ENCODE measurements at places on chromosomes 5 and 9.

DNA sequence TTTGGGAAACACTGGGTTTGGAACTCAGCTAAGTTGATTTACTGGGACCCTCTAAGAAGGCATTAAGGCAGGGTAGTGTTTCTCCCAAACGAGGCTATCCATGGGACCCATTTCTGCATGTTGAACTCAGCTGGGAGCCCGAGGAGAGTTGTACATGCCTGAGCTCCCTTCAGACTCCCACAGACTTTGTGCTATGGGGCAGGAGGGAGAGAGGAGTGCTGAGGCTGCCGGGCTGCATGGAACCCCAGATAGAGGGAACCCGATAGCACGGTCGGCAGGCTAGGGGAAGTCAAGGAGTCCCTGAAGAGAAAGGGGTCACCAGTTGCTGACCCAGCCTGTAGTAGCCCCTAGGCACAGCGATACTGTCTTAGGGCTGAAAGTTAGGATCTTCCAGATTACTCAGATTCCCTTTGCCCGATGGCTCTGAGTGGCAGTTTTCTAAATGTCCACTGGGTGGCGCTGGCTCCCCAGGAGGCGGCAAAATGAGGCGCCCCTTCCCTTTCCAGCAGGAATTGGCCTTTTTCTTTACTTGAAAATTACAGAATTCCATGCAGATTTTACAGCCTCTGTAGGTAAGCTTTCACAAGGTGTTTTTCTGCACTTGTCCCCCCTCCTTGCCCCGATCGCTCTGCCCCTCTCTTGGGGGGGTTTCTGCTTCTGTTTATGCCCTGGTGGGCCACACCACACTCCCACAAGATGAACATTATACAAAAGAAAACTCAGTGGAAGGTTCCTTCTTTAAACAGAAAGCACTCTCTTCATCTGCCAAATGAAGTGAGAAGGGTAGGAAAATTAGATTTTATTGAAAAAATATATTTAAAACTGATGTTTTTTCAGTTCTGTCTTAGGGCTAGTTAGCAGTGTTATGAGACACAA lies 17.8 kb downstream of the NANS start:
- DNase-seq = peak; percentile 77

GRCh38 chr5:5141625-5142525 lies 1.7 kb downstream of the ADAMTS16 start:
- DNase-seq = peak; percentile 52

GRCh38 chr9:109328978-109329637 lies 8.2 kb upstream of the EPB41L4B start:
- DNase-seq = no peak

DNA sequence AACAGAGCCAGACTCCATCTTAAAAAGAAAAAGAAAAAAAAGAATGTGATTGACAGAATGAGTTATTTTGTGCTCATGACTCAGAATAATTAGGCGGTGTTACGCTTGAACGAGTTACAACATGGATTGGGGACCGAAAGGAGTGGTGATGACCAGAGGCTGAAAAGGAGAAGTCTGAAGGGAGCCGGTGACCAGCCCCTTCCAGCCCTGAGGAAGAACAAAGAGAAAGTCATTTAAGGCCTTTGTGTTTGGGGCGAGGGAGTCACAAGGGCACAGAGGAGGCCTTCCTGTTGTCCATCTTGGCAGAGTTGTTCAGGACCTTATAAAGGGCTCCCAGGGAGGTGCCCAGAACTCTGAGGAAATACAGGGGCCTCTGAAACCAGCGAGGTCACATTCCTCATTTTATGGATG lies 131.6 kb downstream of the GOLPH3 start:
- no peak for DNase-seq

DNA sequence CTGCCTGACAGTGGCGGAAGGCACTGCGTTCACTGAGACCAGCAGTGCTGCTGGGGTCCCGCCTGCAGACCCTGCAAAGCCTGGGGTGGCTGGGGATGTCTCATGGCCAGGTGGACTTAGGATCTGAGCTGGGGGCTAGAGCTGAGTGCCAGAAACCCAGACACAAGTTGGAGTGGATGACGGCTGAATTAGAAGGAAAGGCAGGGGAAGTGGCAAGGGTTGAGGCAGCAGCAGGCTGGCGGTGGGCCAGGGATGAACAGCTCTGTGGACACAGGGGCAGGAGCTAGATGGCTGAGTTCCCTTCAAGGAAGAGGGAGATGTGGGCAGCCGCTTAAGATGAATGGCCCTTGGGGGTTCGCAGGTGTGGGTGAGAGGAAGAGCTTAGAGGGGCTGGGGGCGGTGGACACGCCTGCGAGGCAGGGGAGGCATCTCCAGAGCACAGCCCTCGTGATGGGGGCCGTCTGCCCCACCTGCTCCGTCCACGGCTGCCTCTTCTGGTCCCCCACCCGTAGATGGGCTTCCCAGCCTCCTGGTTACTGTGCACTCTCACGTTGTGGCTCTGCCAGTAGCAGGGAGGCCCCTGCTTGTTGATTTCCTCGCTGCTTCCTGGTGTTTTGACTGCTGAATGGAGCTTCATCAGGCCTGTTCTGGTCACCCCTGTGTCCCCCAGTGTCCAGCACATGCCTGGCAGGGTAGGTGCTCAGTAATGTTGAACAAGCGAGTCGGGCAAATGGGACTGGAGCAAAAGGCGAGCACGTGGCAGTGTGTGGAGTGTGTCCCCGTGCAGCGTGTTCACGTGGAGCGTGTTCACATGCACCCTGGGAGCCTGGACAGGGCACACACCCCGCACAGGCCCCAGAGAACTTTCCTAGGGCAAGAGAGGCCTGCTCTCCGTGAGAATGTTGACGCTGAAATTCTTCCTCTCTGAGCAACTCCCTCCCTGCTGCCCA lies 168.2 kb downstream of the CACNA1B start:
- DNase-seq = no peak

DNA sequence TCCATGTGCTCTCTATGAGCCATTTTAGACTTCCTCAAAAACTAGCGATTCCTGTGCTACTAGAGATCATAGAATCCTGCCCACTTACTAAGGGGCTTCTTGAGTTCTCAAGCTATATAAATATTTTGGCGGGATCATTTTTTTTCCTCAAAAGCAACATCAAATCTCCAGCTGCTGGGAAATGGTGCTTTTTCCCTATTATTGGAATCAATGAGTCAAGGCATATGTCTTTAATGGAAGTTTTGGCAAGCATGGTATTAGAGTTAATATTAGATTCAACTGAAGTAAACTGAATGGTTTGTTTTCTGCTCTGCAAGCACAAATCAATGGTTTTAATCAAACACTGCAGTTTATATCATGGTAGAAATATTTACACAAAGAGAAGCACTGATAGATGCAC lies 369.9 kb upstream of the PTGER4 start:
- DNase-seq = no peak

GRCh38 chr5:88792144-88792840 lies 90.7 kb downstream of the MEF2C start:
- DNase-seq = no peak

DNA sequence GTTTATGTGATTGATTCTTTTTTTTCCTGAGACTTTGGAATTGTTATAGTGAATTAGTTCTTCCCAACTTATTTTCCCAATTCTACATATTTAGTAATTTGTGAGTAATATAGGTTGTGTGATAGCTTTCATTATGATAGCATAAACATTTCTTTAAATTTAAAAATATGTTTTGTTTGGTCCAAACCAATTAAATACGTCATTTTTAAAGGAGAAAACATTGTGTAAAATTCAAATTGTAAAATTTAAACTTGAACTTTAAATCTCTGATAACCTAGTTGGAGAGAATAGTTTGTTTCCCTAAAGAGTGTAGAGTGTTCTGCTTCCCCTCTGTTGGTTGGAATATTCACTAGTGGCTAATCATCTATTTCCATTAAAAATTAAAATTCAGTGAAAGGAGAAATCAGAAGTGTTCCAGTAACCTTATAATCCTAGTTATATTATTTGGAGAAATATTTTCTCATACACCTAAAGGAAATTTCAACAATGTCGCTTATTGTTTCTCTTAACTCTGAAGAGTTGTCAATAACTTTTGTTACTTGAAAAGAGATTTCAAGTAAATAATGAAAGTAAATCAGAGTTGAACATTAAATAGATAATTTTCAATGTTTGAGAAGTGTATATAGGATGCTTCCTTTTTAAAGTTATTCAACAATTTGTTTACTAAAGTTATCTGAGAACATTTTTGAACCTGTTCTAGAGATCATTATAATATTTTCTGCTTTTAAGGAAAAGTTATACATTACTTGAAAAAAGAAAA lies 2.9 kb downstream of the NIPBL start:
- no peak for DNase-seq

GRCh38 chr5:133120156-133120750 lies 68.4 kb downstream of the HSPA4 start:
- DNase-seq = no peak

DNA sequence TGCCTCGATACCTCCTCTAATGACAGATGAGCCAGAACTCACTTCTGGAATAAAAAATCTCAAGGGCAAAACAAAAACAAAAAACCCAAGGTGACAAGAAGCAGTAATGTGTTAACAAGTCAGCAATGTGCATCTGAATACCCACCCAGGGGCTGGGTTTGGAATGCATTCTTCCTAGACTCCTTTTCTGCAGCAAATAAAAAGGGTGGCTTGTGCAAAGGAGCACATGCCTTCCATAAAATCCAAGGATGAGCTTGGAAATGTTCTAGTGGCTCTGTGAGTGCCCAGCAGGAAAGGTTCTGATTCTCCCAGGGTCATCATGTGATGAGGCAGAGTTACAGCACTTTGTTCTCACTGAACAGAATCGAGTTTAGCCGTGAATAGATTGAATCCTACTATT lies 599.9 kb downstream of the RAB3C start:
- DNase-seq = no peak

GRCh38 chr5:171513591-171513990 lies 94.1 kb downstream of the FGF18 start:
- no peak for DNase-seq

DNA sequence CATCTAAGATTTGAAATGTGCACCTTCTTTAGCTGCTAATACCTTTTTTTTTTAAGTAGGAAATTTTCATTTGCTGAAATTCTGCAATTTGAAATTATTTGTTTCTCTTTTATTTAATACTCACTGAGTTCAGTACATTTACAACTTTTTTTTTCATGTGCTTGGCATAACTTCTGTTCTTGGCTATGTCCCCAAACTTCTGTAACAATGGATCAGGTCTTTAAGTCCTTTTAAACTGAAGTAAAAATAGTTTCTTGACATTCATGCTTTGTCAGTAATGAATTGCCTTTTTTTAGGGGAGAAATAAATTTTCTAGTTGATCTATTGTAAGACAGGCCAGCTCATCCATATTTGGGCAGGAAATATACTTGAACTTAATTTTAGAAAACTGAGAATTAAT lies 41.5 kb downstream of the EDIL3 start:
- DNase-seq = no peak

DNA sequence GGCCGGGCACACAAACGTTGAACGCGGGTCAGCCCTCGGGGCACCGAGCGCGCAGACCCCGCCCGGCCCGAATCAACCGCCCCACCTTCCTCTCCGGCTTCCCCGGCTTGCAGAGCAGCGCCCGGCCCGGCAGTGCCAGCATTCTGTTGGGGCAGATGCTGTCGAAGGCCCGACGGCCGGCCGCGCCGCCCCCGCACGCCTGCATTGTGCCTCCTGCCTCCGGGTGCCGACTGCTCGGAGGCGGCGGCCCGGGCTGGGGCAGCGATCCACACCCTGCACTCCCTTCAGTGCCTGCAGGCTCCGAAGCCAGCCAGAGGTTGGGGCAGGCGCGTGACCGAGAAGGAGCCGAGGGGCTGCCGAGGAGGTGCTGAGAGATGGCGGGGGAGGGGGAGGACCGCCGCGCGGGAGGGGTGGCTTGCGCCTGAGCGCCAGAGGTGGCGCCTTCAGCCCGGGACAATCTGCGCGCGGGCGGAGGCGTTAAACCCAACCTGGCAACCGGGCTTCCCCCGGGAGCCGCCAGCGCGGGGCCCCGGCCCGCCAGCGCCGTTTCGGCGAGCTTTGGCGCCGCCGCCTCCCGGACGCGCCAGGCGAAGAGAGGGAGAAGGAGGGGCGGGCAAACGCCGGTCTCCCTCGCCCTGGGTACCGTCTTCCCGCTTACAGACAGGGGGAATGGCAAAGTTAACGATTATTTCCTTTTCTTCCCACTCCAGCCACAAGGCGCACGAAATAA lies at the start of gene MCIDAS:
MCIDAS (minus strand) TSS at position 382 of the 730 bp plus-strand sequence; CDS start at position 205, 177 bp downstream.
- DNase-seq = peak; percentile 79

DNA sequence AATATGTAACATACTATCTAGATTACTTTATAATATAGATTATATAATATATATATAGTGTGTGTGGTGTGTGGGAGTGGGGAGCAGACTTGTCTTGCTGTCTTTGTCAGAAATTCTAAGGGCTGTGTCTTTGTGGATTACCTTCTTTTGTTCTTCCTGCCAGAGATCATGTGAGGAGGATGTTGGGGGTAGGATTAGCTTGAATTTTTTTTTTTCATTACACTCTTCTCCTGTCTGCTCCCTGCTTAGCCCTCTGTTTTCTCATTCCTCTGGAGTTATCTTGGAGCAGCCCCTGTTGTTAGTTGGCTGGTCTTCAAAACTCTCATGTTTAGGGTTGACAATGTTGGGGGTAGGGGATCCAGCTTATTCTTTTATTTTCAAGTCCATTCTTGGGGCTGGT lies 21.0 kb upstream of the C9orf40 start:
- no peak for DNase-seq

DNA sequence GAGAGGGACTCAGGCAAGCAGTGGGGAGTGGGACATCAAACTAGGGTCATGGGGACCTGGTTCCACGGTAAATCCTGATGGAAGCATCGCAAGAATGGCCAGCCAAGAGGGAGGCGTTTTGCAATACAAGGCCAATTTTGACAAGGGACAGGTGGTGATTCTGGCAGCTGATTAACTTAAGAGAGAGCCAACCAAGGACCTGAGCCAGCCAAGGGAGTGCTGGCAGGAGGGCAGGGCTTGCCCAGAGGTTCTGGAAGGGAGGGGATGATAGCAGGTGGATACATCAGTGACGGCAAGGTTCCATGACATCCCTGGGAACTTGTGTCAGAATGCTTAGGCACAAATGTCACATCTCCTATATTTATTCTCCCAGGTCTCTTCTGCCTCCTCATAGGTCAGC lies 32.8 kb upstream of the PUM3 start:
- no peak for DNase-seq

DNA sequence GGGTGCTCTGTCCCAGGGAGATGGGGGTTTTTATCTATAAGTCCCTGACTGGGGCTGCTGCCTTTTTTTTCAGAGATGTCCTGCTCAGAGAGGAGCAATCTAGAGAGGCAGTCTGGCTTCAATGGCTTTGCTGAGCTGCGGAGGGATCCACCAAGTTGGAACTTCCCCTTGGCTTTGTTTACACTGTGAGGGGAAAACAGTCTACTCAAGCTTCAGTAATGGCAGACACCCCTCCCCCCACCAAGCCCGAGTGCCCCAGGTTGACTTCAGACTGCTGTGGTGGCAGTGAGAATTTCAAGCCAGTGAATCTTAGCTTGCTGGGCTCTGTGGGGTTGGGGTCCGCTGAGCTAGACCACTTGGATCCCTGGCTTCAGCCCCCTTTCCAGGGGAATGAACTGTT lies 375.8 kb downstream of the RAB3C start:
- no peak for DNase-seq

Data from stimulated activated naive CD8-positive, alpha-beta T cell treated with anti-CD3 and anti-CD28 coated beads, Interleukin-15, Interleukin-2, amounts not matched to agents 100 U/mL and 50 U/mL, for 24 hours (primary cell).